AG04450 (cell line): ENCODE measurements at places on chromosomes 1 and 21.

- DNase-seq: no peak
Observed at GRCh38 chr1:26020330-26020768, 1.2 kb upstream of the EXTL1 start.

GRCh38 chr21:45073301-45074047, 906 bp upstream of the ADARB1 start:
- no peak for DNase-seq

- DNase-seq: no peak
Observed at GRCh38 chr1:228867951-228868730, 132.9 kb downstream of the RHOU start.

DNA sequence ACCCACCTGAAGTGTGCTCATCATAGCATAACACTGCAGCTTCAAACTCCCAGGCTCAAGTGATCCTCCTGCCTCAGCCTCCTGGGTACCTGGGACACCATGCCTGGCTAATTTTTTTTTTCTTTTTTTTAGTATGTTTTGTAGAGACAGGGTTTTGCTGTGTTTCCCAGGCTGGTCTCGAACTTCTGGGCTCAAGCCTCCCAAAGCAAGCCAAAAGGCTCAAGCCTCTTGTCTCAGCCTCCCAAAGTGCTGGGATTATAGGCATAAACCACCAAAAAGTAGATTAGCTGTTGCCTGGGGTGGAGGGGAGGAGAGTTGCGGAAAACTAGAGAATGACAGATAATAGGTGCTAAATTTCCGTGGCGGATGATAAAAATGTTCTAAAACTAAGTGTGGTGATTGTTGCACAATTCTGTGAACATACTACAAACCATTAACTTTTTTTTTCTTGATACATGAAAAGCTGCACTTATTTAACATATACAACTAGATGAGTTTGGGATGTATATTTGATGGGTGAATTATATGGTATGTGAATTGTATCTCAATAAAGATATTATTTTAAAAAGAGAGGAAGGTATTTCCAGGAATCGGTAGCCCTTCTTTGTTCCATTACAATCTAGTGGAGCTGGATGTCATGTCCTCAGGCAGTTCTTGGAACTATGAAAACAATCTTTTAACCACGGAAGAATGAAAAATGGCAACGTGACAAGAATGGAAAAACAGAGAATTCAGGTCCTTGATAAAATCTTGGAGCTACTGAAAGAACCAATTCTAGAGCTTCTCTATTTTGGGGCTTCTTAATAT, 27.3 kb upstream of the MED18 start:
- DNase-seq: no peak

DNA sequence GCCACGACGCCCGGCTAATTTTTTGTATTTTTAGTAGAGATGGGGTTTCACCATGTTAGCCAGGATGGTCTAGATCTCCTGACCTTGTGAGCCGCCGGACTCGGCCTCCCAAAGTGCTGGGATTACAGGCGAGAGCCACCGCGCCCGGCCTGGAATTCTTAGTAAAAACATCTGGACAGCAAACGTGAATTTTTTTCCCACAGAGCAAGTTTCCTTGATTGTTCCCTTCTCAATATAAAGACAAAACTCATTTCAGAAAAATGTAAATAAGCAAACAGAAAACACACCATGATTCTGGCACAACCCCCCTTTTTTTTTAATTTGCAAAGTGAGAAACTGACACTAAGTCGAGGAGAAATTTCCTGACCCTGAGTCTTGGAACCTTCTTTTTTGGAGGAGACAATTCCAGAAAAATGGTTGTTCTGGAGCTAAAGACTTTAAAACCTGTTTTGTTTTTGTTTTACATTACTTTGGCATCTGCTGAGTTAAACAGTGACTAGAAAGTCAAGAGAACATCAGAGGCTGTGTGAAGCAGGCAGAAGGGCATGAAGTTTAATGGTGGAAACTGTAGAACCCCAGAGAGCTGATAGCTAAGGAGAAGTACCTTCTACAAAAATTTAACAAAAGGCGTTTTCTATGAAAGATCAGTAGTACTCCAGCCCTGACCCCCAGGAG, 10.3 kb upstream of the HMGCS2 start:
- no peak for DNase-seq
